Aorta (tissue), 5 donors: ENCODE measurements at places on chromosomes 6 and 20. TPM values are rescaled to one million over a fixed set of nuclear protein-coding genes. Genes with fewer than 3 reads are reported as not detected.

DNA sequence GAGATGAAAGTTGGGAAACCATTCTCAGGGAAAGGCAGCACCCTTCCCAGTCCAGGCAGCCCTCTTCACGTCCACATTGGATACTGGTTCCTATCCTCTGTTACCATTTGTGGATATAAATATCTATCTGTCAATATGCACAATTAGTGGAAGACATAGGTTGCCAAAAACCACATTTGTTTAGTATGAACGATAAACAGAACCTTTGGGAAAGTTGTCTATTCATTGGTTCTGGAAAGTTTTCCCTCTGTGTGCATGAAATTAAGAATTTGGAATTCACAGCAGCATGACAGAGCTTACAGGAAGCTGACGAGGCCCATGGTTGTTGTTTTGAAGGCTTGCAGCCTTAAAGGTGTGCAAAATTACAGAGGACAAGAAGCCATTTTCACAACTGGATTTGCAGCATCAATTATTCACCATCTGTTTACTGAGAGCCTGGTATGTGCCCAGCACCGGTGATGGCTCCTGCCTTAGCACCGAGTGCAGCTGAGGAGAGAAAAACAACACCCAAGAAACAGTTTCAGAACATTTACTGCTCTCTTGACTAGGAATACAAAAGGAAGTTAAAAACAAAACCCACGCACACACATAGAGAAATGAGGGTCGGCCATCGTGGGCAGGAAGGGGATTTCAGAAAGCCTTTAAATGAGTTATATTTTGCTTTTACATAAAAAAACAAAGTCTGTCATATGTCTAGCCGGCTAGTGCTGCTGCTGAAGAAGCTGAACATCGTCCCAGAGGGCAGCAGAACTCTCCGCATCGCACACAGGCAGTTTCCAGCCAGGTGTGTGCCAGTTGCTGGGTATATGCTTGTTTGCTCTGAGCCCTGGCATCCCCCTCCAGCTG is 319.6 kb downstream of the FARS2 start:
- DNase-seq = no peak

DNA sequence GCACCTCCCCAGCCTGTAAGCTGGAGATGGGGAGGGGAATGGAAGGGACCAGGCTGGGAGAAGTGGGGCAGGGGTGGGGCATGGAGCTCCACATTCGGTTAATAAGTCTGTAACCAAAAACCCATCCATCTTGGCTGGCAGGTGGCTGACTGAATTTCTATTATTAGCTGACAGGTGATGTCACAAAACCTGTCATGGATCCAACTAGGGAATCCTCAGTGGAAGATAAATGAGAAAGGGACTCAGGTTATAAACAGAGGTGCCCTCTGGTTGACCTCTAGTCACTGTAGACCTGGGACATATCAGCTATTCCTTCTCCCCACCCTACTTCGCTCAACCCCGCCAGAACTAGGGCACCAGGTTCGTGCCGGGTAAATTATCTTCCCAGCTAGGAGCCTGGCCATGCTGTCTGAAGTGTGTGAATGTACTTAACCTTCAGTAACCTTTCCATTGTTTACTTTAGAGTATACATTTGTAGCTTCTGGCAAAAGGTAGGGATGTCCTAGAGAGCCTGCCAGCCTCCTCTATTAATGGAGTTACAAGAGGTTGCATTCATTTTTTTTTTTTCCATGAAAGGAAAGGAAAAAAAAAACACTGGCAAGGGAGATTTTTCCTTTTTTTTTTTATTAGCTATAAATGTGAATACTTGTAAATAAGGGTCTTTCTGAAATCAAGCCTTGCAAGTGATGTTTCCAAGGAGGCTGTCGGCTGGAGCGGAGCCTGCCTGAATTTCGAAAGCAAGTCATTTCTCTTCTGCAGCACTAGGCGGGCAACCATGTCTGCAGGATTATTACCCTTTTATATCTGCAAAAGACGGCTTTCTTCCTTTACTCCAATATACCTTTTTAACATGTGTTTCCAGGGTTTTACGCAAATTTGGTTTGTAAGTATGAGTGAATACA is 135.9 kb downstream of the TMEM242 start:
- DNase-seq = no peak

DNA sequence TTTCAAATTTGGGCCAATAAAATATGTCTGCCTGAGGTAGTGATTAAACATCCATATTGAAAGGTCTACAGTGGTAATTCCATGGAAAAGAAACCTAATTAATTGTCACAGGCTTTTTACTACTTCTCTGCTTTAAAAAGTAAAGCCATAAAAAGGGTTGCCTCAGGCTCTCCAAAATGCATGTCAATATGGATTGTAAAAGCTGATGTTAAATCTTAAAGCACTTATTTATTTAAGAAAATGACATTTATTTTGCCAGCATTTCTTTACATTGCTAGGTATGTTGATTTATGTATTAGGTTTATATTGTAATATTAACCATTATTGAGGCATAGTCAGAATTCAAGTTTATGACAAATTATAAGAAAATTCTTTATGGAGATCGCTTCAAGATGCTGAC is 133.2 kb downstream of the OPN5 start:
- DNase-seq = no peak

ARFGEF3 gene
- 0.10 TPM for polyA plus RNA-seq

DNA sequence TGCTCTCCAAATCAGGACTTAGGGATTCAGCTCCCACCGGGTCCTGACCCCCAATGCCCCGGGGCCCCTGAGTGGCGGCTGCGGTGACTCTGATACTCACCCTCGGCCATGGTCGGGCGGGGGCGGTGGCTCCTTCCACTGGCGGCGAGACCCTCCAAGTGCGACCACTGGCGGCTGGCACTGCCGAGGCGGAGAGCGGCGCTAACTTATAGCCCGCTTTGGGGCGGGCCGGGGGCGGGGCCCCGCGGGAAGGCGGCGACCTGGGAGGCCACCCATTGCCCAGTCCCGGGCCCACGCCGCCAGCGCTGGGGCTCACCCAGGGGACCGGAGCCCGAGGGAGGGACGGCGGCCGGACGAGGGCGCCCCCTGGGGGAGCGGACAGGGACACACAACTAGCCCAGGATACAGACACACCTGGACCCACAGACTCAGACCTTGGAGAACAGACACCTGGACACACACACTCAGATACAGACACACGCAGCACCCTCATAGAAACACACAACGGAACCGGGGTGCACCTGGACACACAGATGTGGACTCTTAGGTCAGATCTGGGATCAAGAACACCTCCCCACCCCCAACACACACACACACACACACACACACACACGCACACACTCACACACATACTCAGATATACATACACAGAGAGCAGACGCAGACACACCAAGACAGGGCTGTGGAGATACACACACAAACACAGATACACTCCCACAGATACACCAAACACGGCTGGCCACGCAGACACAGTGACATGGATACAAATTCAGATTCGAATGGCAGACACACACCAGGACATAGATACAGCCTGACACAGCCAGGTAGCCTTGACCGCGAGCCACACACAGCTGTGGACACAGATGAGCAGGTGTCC is at the start of gene TGM2:
Gene TGM2 (minus strand): TSS at position 182 of the 877 bp plus-strand sequence. CDS start 72 bp downstream, at position 110.
- DNase-seq = peak; percentile 96

DNA sequence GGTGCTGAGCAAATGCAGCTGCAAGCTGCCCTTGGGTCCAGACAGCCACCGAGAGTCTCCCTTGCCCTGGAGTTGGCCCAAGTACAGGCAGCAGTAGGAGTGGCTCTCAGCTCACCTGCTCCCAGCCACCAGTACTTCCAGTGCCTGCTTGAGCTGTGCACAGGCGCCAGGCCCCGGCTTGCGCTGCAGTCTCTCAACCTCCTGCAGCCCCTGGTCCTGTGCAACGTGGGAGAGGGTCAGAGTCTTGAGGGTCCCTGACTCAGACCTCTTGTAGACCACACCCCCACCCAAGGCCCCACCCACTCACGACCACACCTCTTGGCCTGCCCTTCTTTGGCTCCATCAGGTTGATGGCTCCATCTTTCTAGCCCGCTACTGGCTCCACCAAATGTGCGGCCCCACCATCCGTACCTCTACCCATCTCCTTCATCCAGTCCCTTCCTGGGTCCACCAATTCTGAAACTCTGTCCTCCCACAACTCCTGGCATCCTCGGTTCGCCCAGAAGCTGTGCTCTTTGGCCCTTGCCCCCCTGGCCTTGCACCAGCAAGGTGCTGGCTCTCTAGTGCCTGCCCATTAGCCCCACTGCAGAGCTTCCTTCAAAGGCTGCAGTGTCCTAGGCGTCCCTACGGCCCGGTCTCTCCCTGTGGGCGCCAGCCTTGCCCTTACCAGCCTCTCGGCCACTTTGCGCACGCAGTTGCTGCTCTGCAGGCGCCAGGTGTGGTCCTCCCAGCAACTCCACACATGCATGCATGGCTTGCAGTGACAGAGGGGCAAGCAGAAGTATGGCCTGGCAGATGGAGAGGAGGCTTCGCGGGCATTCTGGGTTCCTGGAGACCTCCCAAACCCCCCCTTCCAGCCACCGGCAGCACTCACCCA is 16.5 kb upstream of the SPAG4 start:
- DNase-seq = peak; percentile 44

DNA sequence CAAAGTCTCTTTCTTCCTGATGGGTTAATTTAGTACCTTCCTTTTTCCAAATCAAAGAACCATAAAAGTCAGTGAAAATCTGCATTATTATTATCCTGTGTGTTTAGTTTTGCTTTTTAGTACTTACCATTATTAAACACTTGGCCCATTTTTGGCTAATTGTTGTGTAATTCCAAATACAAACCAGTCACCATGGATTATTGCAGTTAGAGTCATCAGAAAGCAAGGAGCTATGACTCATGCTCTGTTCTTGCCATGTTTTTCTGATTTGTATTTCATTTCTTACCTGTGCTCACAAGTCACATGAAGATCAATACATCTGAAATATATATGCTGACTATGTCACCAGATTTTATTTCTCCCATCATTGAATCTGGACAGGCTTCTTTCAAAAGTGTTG is 31.3 kb downstream of the SLC22A3 start:
- no peak for DNase-seq

DNA sequence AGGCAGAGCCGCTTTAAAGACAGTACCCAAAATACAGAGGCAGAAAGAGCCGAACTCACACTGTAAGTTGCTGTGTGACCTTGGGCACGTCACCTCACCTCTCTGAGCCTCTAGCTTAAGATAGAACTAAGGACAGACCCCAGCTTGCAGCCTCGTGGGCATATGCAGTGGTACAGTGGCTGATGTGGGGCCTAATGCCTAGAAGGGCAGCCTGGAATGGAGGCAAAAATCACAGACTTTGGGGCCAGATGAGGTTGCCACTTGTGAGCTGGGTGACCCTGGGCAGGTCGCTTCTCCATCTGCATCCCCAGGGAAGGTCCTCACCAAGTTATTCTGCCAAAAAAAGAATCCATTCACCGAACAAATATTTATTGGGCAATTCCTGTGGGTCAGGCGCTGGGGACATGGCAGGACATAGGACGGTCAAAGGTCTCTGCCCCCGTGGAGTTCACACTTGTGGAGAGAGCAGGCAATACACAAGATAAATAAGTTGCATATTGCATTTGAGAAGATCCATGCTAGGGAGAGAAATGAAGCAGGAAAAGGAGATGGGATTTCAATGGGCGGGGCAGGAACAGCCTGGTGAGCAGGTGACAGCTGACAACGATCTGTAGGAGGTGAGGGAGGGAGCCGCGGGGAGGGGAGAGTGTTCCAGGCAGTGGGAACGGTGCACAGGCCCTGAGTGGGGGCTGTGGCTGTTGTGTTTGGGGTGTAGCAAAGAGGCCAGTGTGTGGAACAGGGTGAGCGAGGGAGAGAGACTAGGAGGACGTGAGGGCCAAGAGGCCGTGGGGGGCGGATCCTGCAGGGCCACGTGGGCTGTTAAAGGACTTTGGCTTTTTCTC is 115.2 kb downstream of the CEBPB start:
- DNase-seq = peak; percentile 46

- DNase-seq = no peak
Observed at GRCh38 chr6:139695361-139695760, 320.9 kb upstream of the CITED2 start.

GRCh38 chr6:49570474-49571079 is 20.1 kb downstream of the C6orf141 start:
- DNase-seq = no peak

- no peak for DNase-seq
Observed at GRCh38 chr6:71079677-71080076, 122.8 kb upstream of the B3GAT2 start.
